ENCODE measurements at places on chromosomes 5 and 9.

DNA sequence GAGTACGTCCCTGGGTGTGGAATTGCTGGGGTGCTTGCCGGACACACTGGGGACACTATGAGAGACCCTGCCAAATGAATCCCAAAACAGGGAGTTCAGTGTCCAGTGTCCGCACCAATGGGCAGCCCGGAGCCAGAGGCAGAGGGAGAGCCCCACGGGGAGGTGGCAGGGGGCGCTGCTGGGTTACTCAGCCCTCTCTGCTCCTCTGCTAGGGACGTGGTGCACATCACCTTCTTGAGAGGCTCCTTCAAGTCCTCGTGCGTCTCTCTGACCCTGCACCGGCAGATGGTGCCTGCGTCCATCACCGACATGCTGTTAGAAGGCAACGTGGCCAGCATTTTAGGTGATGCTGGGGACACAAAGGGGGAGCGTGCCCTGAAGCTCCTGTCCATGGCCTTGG is 20.8 kb downstream of the STKLD1 start:
- no peak for DNase-seq

DNA sequence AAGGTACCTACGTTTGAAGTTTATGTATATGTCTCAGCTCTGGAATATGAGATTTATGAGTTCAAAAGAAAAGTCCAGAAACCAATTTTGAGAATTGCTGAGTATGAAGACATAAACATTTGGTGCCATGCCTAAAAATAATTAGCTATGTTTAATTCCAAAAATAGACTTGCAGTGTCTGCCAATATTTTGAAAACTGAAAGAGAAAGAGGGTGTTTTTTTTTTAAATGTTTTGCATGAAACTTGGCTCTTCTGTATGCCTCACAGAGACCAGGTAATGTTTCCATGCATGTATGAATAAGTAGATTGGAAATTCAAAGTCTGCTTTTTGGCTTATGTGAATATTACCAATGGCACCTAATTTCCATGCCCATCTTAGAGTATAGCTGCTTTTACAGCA is 634.4 kb upstream of the C9orf72 start:
- no peak for DNase-seq

DNA sequence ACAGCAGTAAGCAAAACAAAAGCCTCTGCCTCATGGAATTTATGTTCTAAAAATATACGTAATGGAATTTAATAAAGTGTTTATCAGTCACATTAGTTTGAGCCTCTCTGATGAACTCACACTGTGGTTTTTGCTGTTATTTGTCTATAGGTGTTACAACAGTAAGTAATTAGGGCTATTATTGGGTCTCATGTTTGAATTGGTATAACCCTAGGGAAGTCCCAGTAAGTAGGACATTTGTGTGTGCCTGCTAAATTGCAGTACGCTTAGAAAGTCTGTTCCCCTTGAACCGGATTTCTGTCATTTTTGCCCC is 197.6 kb downstream of the NR3C1 start:
- no peak for DNase-seq

DNA sequence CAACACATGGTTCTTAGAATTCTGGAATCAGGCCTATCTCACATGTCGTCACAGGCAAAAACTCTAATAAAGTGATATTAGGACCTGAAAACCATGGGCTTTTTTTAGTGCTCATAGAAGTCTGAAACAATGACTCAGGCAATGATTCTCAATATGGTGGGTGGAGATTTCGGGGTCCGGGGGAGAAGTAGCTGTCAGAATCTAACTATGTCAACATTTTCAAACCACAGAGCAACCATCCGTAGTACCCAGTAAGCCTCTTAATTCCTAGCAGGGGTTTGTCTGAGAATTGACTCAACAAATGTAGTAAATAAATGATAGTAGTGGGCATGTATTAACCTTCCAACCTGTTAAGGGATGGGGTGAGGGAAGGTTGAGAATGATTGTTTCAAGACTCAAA is 2.6 kb downstream of the AMACR start:
- DNase-seq: no peak

DNA sequence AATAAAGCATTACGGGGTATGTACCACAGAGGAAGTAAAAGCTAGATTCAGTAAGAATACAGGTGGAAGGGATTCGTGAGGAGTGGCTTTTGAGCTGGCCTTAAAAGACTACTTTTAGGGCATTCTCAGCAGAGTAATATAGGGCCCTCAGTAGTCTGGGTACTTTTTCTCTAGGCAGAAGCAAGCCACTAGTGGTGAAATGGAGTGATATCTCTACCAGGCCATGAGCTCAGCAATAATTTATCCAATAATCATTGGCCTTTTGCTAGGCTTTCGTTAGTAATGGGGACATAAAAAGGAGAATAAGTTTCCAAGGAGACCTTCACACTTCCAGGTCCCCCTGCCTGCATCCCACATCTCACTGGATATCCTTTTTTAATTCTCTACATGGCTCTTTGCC is 1.7 kb downstream of the POLR3G start:
- DNase-seq: no peak

DNA sequence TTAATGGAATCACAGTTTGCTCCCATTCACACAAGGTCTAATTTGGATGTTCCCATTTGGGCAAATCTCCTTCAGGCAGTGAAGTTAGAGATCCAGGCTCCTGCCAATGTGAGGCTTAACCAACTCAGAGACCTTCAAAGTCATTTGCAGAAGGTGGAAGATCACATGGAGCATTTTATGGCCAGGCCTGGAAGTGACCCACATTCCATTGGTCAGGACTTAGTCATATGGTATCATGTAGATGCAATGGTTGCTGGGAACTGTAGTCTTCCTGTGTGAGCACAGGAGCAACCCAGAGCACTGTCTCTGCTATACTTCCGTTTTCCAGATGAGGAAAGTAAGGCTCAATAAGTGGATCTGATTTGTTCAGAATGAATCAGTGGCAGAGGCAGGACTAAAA is 292.7 kb upstream of the SMARCA2 start:
- no peak for DNase-seq
